ENCODE measurements at places on chromosomes 7 and 10.

GRCh38 chr10:60611291-60611747, 167.0 kb upstream of the CDK1 start:
- DNase-seq: peak; percentile 15

DNA sequence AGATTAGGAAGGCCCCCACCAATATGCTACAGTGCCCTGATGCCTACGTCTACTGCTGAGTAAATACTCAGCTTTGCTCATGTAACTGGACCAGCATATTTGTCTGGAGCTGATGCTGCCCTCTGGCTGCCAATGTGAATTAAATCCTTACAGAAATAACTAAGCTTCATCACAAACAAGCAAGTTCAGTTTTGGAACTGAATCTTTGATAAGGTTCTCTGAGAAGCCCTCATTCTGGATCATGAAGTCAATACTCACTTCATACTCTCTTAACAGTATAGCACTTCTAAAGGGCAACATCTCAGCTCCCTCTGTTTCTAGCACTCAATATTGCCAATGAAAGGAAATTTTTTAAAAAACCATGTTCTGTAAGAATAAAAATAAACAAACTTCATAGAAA, 246.7 kb downstream of the ETV1 start:
- no peak for DNase-seq

GRCh38 chr7:141701489-141702046, 398 bp downstream of the DENND11 start:
- peak; percentile 70 for DNase-seq

- peak; percentile 54 for DNase-seq
Observed at GRCh38 chr10:132248455-132249225, 59.1 kb downstream of the STK32C start.

- no peak for DNase-seq
Observed at GRCh38 chr7:142508251-142508650, 241.0 kb upstream of the PRSS1 start.

- DNase-seq: no peak
Observed at GRCh38 chr10:72009051-72009424, 44.8 kb downstream of the CHST3 start.

All from activated naive CD4-positive, alpha-beta T cell treated with anti-CD3 and anti-CD28 coated beads, Interleukin-2, amount 50 U/mL, for 16 hours (primary cell).